ENCODE measurements at places on chromosomes 12 and 14. TPM values are rescaled to one million over a fixed set of nuclear protein-coding genes. Genes with fewer than 3 reads are reported as not detected.

The CELA1 gene
- total RNA-seq, result not detected

- H3K4me1 ChIP-seq, result peaks cover 26% of the 10 kb centered on the region
- no peak overlapping the region for H3K27ac ChIP-seq
- DNase-seq, result no peak
- no peaks in the 10 kb centered on the region for H3K36me3 ChIP-seq
- H3K27me3 ChIP-seq, result no peaks in the 10 kb centered on the region
Observed at GRCh38 chr14:90503582-90503981, 106.8 kb downstream of the CALM1 start.

- H3K27me3 ChIP-seq, result no peaks in the 10 kb centered on the region
- no peak overlapping the region for H3K4me3 ChIP-seq
- H3K27ac ChIP-seq, result no peak overlapping the region
- H3K36me3 ChIP-seq, result no peaks in the 10 kb centered on the region
- DNase-seq, result no peak
- H3K4me1 ChIP-seq, result no peaks in the 10 kb centered on the region
Observed at GRCh38 chr12:86097161-86097560, 159.0 kb downstream of the MGAT4C start.

DNA sequence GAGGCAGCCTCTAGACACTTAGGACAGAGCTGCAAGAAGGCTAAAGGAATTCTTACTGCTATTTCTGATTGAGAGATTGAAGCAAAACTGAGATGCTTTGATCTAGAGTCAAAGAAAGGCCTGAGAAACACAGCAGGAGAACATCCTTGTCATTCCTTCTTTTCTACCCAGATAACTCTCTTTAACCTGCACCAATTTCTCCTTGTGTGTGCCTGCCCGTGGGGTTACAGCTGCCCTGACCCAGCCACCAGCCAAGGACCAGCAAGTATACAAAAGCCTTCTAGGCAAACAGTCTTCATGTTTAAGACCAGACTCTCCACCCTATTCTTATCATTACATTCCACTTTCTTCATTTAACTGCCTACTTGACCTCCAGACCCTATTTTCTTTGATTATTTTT lies 81.7 kb upstream of the PRB2 start:
- H3K4me3 ChIP-seq, result no peak overlapping the region
- peaks cover 10% of the 10 kb centered on the region for H3K4me1 ChIP-seq
- H3K27me3 ChIP-seq, result peaks cover 44% of the 10 kb centered on the region
- H3K36me3 ChIP-seq, result peaks cover 8% of the 10 kb centered on the region

DNA sequence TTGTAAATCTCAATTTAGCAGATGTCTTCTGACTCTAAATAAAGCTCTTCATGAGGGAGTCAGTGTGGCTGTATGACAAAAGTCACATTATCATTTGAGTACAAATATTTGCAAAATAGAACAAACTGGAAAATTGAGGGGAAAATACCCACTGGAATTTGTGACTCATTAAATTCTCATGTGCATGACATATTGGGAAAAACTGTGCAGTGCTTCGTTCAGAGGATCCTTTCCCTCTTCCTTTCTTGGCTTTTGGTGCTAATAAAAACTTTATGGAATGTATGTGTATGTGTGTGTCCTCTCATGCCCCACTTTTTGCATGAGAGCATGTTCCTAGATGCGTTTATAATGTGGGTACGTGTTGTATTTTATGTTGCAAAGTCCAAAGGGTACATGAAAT lies 267.8 kb downstream of the KTN1 start:
- no peak overlapping the region for H3K4me3 ChIP-seq
- H3K27ac ChIP-seq, result no peak overlapping the region
- H3K27me3 ChIP-seq, result no peaks in the 10 kb centered on the region

The BDKRB1 gene
- total RNA-seq, result not detected

DNA sequence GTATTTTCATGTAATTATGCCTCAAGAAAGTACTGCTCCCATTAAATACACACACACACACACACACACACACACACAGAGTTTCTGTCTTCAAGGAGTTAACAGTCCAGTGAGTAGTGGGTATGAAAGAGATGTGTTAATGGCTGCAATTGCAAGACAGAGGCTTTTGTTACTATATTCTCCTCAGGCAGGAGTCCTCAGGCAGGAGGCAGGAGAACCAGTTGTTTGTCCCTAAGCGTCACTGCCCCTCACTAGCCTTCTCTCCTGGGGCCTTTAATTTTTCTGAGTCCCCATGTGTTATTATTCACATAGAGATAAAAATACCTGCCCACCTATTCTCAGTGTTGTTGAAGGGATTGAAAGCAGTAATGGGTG lies 31.2 kb downstream of the DAD1 start:
- no peak overlapping the region for H3K4me3 ChIP-seq
- no peaks in the 10 kb centered on the region for H3K36me3 ChIP-seq
- peaks cover 50% of the 10 kb centered on the region for H3K4me1 ChIP-seq
- H3K27me3 ChIP-seq, result no peaks in the 10 kb centered on the region

- no peaks in the 10 kb centered on the region for H3K36me3 ChIP-seq
- H3K27ac ChIP-seq, result no peak overlapping the region
- H3K4me3 ChIP-seq, result no peak overlapping the region
- H3K27me3 ChIP-seq, result peaks cover 6% of the 10 kb centered on the region
Observed at GRCh38 chr14:77011245-77011644, 17.3 kb downstream of the IRF2BPL start.

DNA sequence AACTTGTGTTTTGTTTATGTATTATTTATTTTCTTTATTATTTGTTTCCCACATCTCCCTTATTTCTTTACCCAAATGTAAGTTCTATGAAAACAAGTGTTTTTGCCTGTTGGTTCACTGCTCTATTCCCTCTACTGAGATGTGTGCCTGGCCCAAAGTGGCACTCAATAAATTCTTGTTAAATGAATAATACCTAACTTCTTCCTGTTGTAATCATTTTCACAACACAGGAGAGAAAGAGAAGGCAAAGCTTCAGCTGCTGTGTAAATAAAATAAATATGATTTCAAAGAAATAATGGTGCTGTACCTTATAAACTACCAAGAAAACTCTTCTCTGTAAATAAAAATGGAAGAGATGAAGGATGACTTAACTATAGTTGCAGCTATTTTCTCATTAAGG lies 116.2 kb downstream of the TRHDE start:
- no peaks in the 10 kb centered on the region for H3K4me1 ChIP-seq
- H3K27ac ChIP-seq, result no peak overlapping the region
- DNase-seq, result no peak
- H3K27me3 ChIP-seq, result no peaks in the 10 kb centered on the region

DNA sequence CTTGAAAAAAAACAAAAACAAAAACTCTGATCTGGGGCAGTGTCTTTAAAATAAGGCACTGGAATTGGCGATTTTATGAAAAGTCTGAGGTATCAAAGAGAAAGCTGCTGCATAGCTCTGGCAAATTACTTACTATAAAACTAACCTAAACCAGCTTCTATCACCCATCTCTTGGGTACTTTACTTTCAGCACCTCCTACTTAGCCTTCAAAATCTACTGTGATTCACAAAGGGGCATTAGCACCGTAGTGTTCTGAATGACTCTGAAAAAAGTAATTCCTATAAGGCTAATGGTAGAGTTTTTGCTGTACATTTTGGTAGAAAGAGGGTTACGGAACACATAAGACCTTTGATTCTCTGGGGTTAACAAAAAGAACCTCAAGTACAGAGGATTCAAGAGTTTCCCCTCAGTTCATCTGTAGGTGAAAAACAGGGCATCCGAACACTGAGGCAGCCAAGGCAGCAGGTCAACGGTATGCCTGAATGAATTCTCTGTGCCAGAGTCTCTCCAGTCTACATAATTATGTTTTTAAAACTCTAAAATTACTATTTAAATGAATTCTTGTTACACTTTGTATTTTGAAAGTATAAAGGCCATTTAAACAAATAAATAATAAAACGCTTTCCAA lies 101.5 kb downstream of the ELK3 start:
- no peak overlapping the region for H3K27ac ChIP-seq
- no peak overlapping the region for H3K4me3 ChIP-seq
- H3K36me3 ChIP-seq, result peaks cover 19% of the 10 kb centered on the region
- no peak for DNase-seq
- H3K4me1 ChIP-seq, result no peaks in the 10 kb centered on the region

- H3K36me3 ChIP-seq, result peaks cover 4% of the 10 kb centered on the region
- peaks cover 4% of the 10 kb centered on the region for H3K27me3 ChIP-seq
- H3K4me1 ChIP-seq, result peaks cover 51% of the 10 kb centered on the region
- H3K4me3 ChIP-seq, result peak overlapping the region; percentile 81
- H3K27ac ChIP-seq, result peak overlapping the region; percentile 90
Observed at GRCh38 chr12:110280392-110280778, 662 bp upstream of the ATP2A2 start.

- no peaks in the 10 kb centered on the region for H3K36me3 ChIP-seq
- H3K27me3 ChIP-seq, result peaks cover 47% of the 10 kb centered on the region
- no peak overlapping the region for H3K4me3 ChIP-seq
- H3K27ac ChIP-seq, result no peak overlapping the region
Observed at GRCh38 chr12:23222801-23223200, 597.8 kb downstream of the ETNK1 start.

Data from progenitor cell of endocrine pancreas (in vitro differentiated cells).